ENCODE measurements at places on chromosomes 13 and 19. TPM values are rescaled to one million over a fixed set of nuclear protein-coding genes. Genes with fewer than 3 reads are reported as not detected.

Gene ZNF491
- total RNA-seq, result 0.64 TPM

Gene ZNF564
- total RNA-seq, result 8.7 TPM

DNA sequence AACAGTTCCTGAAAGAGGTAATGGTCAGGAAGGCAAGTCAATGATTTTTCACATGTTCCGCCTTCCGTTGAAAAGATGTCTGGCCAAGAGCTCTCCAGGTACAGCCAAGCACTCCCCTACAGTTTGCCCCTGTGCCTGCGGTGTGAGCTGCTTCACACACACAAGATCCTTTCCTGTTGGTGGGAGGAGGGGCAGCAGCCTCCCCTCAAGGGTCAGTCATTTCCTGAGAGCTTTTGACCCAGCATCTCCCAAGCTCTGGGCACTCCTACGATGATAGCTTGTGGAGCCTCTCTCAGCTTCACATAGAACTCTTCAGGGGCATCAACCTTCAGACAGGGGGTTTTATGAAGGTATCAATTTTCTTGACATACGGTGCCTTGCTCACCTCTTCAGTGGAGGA is 86.9 kb downstream of the DOCK9 start:
- no peak for DNase-seq

DNA sequence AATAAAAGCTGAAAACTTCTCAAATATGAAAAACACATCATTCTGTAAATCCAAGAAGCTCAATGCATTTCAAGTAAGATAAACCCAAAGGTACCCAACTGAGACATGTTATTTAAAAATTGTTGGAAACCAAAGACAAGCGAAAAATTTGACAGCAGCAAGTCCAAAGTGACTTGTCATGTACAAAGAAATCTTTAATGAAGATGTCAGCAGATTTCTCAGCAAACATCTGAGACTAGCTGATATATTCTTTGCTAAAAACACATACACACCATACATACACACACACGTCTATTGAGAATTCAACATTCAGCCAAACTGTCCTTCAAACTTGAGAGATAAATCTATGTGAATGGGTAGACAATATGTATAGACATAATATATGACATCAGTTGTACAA is 5.7 kb upstream of the ZNF222 start:
- DNase-seq, result no peak

- DNase-seq, result no peak
Observed at GRCh38 chr13:30928978-30929377, 3.5 kb upstream of the TEX26 start.

- peak; percentile 55 for DNase-seq
Observed at GRCh38 chr13:86572115-86572514, 772.9 kb upstream of the SLITRK6 start.

Data from M059J (cell line).